Ascending aorta (tissue), 2 donors: ENCODE measurements at places on chromosomes 1 and 21. TPM values are rescaled to one million over a fixed set of nuclear protein-coding genes. Genes with fewer than 3 reads are reported as not detected.

NPR1 gene
- total RNA-seq: 187 TPM

DNA sequence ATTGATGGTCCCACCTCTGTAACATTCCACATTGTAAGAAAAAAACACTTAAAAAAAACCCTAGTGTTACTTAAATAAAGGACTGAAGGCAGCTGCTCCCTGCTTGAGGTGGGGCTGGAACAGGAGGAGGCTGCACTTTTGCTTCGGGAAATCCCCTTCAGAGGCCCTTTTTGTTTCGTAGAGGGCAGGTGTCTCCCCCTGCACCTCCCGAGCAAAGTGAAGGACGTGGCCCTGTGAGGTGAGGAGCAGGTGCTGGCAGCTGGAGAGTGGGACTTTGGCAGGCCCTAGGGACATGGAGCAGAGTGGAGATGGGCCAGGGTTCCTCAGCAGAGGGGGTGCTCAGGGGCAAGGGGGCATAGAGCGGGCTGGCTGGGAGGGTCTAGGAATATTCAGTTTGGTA, 33.4 kb upstream of the WNT4 start:
- H3K27ac ChIP-seq: no peak overlapping the region
- H3K4me1 ChIP-seq: no peaks in the 10 kb centered on the region
- H3K27me3 ChIP-seq: no peaks in the 10 kb centered on the region
- H3K36me3 ChIP-seq: no peaks in the 10 kb centered on the region
- DNase-seq: no peak

GNG5 gene
- total RNA-seq: 119 TPM

- DNase-seq: no peak
- no peak overlapping the region for H3K27ac ChIP-seq
- H3K4me1 ChIP-seq: peaks cover 4% of the 10 kb centered on the region
- no peaks in the 10 kb centered on the region for H3K36me3 ChIP-seq
- no peaks in the 10 kb centered on the region for H3K27me3 ChIP-seq
Observed at GRCh38 chr1:53507116-53507820, 48.1 kb downstream of the DMRTB1 start.

REN gene
- not detected for total RNA-seq

DNA sequence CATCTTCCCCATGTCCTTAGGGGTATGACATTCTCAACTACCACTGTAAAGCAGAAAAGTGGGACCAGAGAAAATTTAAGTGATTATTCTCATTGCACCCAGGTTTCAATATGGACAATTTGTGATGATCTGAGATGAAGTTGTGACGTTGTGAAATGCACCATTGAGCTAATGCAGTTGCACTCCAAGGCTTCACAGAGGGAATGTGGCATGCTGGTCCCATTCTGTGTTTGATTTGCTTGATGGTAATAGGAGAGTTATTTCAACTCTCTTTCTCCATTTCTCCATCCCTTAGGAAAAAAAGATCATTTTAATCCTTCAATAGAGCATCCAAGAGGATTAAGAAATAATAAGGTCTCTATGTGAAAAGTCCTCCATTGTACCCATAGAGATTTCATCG, 136.6 kb downstream of the SLC30A10 start:
- H3K36me3 ChIP-seq: no peaks in the 10 kb centered on the region

- H3K36me3 ChIP-seq: no peaks in the 10 kb centered on the region
- no peak overlapping the region for H3K4me3 ChIP-seq
- no peak overlapping the region for H3K27ac ChIP-seq
- no peaks in the 10 kb centered on the region for H3K27me3 ChIP-seq
Observed at GRCh38 chr1:109441069-109441468, 14.8 kb upstream of the PSMA5 start.

DNA sequence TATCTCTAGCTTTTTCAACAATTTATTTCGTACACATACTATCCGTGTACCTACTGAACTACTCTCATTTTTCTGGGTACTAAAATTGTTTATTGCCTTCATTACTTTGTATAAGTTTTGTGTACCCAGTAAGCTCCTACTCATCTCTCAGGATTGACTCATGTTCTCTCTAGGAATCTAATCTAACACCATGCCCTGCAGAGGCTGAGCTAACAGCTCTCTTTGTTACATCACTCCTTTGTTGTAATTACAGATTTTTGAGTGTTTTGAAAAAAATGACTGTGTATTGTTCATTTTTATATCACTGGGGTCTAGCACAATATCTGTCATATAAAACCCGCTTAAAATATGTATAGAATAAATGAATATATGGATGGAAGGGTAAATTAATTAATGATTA, 167.1 kb downstream of the ATP6V1G3 start:
- H3K27me3 ChIP-seq: no peaks in the 10 kb centered on the region
- no peak for DNase-seq
